ENCODE measurements at places on chromosomes 13 and 19.

GRCh38 chr13:82766732-82767321 is 1115.4 kb downstream of the SLITRK1 start:
- ATAC-seq, result no peak

DNA sequence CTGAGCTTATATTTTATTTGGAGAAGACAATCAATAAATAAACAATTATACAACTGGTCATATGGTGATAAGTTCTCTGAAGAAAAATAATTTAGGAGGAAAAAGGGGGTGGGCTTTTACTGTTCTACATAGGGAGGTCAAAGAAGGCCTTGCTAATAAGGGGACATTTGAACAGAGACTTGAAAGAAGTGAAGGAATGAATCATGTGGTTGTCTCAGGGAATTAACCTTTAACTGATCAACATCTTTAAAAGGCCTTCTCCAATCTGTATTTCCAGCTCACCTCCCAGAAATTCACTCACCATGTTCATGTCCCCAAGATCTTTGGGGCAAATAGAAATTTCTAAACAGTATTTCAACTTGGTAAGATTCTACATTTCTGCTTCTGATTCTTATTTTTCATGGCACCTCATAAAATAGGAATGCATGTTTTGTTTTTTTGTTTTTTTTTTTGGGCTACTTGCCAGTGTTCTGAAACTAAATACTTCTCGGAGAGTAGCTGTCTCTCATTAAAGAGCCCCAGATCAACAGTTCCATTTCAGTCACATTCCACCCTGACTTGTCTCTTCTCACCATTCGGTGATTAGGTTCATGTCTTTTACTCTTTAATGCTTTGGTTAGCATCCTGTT is 19.2 kb upstream of the LPAR6 start:
- peak; percentile 66 for ATAC-seq

DNA sequence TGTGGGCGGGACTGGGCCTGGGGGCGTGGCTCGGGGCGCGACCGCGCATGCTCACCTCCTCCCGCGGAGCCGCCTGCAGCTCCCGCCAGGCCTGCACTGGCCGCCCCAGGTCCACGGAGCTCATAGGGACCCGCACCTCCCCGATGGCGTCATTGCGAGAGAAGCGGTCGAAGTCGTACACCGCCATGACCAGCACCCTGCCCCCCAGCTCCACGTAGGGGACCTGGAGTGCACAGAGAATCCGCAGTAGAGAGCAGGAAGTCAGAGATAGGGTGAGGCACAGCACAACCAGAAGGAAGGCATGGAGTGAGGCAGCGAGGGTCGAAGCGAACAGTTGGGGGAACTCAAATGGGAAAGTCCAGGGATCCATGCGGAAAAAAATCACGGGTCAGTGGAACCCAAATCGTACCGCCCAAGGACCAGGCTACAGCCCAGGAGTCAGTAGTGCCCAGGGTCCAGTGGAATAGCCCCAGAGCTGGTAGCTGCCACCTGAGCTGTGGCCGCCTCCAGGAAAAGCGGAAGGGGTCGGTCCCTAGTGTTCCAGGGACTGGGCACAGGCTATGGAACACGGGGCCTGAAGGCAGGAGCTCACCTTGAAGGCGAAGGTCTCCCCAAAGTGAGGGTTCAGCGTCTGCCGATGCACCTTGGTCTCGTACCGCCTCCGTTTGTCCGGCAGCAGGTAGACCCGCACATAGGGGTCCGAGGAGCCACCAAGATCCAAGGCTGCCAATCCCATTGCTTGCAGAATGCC is 4.8 kb downstream of the SYT5 start:
- ATAC-seq, result no peak

DNA sequence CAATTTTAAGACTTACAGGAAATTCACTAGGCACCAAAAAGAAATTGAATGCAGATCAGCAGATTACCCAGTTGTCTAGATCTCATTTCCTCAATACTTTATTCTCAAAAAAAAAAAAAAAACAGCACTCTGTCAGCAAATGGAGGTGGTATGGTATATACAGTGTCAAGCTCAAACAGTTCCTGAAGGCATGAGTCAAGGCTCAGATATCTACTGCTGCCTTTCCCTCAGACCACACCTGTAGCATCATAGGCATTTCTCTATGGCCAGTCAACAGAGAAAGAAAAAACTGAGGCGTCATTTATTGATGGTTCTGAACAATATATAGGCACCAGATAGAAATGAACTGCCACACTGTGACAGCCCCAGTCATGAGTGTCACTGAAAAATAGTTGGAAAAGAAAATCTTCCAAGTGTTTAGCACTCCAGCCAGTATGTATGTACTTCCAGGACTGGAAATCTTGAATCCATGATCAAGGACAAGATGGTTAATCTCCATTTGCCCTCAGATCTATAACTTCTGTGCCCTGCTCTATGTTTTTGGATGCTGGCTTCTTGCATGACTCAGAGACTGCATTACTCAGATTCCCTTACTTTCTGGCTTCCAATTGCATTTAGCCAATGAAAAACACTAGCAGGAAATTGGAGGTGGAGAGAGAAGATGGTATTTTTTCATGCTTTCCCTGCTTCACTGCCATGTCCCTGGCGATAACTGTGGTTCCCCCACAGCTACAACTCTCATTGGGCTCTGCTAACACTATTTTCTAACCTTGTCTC is 8.4 kb upstream of the COG3 start:
- peak; percentile 86 for ATAC-seq

DNA sequence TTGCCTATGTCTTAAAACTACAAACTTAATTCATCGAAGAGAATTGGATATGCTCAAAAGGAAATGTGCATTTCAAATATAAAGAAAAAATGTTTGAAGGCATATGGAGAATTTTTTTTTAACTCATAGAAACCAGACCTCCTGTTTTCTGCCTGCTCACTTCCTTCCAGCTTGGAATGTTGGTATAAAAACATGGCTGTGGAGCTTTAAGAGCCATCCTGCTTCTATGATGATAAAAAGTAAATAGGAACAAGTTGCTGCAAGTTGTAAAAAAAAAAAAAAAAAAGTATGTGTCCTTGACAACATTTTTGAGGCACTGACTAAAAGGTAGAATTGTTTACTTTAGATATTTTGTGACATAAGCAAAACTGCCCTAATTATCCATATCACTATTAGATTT is 1230.7 kb downstream of the PCDH9 start:
- ATAC-seq, result no peak

- no peak for ATAC-seq
Measured at GRCh38 chr19:35641515-35642151, at the start of gene ETV2. Gene ETV2, plus strand, starts transcription at chr19:35641745. Its CDS starts 716 bp downstream, at chr19:35642461.
